ENCODE measurements at places on chromosomes 1 and 21. TPM values are rescaled to one million over a fixed set of nuclear protein-coding genes. Genes with fewer than 3 reads are reported as not detected.
A peak's percentile ranks its signal among the peaks of the same experiment; 100 is the strongest.

CFHR1 gene
- total RNA-seq, result not detected

RNU1-4 gene
- 6,622 TPM for total RNA-seq

ACTA1 gene
- total RNA-seq, result not detected

GRCh38 chr1:245045087-245045881 is 109.5 kb upstream of the KIF26B start:
- no peak for DNase-seq

- DNase-seq, result no peak
These were observed 20.0 kb downstream of the YIPF1 start for GRCh38 chr1:53869454-53870117.

DNA sequence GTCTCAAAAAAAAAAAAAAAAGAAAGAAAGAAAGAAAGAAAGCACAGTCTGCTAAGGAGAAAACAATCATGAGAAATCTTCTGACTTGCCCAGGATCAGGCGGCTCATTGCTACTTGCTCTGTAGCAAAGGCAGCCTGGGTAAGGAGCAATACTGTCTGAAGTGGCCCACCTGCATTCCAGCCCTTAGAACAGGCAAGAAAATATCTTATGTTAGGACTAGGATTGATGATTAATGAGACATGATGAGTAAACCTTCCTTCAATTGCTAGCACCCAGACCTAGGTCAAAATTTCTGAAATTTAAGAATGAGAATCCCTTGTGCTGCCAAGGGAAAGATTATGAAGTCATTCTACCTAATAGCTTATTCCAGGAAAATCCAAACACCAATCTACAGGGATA is 140.8 kb downstream of the DSCAM start:
- DNase-seq, result no peak

DNA sequence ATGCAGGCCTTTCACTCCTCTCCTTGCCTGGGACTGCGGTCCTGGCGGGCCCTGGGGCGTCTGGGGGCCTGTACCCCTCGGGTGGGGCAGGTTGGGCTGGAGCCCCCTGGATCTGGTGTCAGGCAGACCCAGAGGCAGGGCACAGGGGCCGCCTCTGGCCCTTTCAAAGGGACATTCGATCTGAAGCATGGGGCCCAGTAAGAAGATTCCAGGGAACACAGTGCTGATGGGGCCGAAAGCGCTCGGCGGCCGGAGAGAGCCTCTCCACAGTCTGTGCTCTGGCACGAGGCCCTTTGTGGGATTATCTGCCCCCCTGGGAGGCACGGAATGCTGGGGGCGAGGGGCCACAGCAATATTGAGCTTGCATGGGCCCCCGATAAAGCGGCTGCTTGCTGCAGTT is 15.2 kb downstream of the PRDM16 start:
- DNase-seq, result no peak

DNA sequence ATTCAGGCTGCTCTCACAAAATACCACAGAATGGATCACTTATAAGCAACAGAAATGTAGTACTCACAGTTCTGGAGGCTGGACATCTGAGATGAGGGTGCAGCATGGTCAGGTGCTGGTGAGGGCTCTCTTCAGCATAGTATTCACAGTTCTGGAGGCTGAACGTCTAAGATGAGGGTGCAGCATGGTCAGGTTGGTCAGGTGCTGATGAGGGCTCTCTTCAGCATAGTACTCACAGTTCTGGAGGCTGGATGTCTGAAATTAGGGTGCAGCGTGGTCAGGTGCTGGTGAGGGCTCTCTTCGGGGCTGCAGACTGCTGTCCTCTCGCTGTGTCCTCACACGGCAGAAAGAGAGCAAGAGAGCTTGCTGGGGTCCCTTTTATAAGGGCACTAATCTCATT is 17.1 kb downstream of the PDZK1IP1 start:
- no peak for DNase-seq

DNA sequence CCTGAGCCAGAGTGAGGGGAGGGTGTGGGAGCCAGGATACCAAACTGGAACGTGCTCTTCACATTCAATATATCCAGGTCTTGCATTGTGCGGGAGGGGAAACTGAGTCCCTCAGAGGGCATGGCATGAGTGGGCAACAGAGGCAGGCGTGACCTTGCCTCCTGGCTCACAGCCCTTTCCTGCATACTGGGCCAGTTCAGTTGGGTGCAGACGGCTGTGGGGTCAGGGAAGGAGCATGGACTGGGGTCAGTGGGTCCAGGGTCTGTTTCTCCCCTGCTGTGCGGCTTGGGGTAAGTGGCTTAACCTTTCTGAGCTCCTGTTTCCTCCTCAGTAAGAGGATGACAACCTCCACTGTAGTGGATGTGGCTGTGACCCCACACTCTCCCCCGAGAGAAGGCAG is 16.6 kb downstream of the SERINC2 start:
- DNase-seq, result peak; percentile 35

GRCh38 chr21:38438462-38438893 is 59.8 kb downstream of the ERG start:
- DNase-seq, result peak; percentile 81

DNA sequence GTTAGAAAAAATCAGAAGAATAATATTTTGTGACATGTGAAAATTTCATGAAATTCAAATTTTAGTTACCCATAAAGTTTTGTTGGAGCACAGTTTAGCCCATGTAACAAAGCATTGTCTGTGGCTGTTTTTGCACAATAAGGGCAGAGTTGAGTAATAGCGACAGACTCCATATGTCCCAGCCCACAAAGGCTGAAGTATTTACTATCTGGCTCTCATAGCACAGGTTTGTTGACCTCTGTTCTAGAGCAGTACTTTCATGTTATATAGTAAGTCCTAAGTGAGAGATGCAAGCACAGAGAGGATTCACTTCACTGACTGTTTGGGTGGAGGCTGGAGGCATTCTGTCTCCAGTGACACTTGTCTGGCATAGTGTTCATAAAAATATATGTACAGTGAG is 6.8 kb downstream of the LAMC1 start:
- no peak for DNase-seq
